ENCODE measurements at places on chromosomes 4 and X.

GRCh38 chrX:7574325-7574724 is 268.6 kb upstream of the VCX start:
- DNase-seq, result no peak

- DNase-seq, result no peak
Measured at GRCh38 chr4:47624031-47624441, 139.0 kb downstream of the ATP10D start.

- no peak for DNase-seq
Measured at GRCh38 chrX:4932790-4933189, 1219.3 kb upstream of the PRKX start.

GRCh38 chr4:54400802-54401201 is 171.7 kb downstream of the PDGFRA start:
- no peak for DNase-seq

DNA sequence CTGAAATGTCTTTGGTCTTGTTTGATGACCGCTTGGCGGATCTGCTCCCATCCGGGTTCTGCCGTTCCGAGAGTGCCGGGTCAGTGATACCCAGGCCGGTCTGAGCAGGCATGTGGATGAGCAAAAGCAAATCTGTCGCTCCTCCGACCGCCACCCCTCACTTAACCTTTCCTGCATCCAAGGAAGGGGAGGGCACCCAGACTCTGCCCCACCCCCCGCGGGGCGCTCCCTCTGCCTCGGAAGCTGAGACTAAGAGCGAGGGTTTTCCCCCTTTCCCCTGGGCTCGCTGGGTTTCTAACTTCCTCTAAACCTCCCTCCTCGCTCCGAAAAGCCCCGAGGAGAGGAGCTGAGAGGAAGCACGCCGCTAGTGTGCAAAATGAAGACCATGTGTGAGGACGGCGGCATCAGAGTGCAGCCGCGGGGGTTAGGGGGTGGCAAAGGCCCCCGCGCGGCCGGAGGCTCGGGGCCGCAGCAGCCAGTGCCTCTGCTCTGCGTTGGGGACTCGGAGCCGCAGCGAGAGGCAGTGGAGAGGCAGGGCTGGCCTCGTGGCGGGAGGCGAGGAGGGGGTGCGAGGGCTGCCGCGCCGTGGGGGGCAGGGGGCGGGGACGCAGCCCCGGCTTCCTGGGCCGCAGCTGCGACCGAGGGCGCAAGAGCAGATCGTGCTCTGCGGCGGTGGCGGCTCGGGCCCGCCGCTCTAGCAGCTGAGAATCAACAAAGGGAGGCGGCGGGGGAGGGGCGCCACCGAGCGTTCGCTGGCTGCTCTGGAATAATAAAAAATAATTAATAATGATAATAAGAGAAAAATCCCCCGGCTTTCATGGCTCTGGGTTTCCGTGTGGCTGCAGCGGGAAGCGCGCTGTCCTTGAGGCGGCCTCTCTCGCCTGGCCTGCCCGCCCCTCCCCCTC is 55.8 kb upstream of the BCOR start:
- DNase-seq, result no peak

DNA sequence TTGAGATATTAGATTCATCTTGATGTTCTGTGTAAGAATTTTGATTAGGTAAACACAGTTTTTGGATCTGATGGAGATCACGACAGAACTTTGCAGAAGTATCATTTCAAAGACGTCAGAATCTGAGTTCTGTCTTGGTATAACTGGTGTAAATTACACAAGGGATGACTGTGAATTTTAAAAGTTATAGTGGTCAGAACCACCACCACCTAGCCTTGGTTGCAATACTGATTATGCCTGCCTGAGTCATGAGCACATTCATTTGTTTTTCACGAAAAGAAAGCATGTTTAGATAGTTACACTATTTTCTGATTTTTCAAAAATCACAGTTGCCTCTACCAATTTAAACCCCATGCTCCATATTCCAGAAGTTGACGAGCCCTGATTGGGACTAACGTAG is 54.8 kb downstream of the ZFX start:
- DNase-seq, result no peak

- no peak for DNase-seq
Measured at GRCh38 chr4:165751882-165752281, 121.2 kb upstream of the TLL1 start.

GRCh38 chrX:134933911-134934310 is 56.9 kb upstream of the SMIM10 start:
- no peak for DNase-seq

- no peak for DNase-seq
Measured at GRCh38 chr4:71765821-71766383, 18.0 kb downstream of the GC start.

DNA sequence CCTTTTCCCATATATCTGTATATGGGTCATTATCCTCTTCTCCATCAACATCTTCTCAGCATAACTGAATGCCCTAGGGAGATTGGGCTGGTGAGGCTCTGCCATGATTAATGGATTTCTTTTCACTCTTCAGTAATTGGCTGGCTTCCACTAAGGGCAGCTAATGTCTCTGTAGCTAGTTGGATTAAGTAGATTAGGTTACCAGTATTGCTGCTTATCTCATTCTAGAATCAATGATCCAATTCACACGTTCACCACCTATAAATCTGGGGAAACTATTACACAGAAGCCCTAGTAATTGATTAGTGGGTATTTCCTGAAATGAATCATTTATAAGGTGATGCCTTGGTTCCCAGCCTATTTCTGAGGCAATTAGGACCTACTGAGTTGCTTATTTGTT is 94.8 kb downstream of the KDR start:
- no peak for DNase-seq

- no peak for DNase-seq
Measured at GRCh38 chr4:19774690-19775256, 476.9 kb upstream of the SLIT2 start.

- DNase-seq, result no peak
Measured at GRCh38 chrX:76026292-76026691, 146.6 kb upstream of the PBDC1 start.

All from stimulated activated CD4-positive, alpha-beta T cell treated with anti-CD3 and anti-CD28 coated beads, Interleukin-12 subunit alpha, Interleukin-12 subunit beta, amount 100 ng/mL, for 24 hours (primary cell).